Renal pelvis (tissue), 12 donors: ENCODE measurements at places on chromosomes 7 and 10. TPM values are rescaled to one million over a fixed set of nuclear protein-coding genes. Genes with fewer than 3 reads are reported as not detected.

- no peak for DNase-seq
These were observed 33.2 kb upstream of the NAMPT start for GRCh38 chr7:106317971-106318370.

DNA sequence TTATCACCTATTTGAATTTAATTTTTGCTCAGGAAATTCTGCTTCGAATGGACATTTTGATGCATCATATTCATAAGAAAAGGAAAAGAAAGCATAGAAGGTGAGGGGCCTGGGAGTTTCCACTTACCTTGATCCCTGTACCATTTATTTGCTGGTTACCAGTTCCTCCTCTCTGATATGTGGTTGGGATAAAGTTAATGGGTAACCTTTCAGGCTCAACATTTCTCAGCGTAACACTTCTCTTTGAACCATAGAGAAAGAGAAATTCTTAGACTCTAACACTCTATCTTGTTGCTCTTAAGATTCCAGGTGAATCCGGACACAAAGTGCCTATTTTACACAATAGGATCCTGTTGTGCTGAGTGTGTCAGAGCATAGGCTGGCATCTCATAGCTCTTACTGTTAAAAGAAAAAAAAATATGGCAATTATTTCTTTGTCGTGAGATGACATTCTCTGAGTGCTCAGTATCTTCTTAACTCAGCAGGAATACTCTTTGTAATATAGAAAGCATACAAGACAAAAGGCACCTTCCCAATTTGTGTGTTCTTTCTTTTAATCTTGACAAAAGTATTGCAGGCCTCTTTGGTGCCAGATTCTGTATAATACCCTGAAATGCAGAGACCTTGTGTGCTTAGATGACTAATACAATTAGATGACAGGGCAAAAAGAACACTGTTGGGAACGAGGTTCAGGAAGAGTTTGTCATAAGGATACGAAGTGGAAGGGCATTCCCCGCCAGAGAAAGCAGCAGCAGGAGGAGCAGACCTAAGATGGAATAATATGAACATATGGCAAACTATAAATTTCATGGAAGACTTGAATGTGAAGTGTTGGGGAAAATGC, 689.6 kb downstream of the NRG3 start:
- DNase-seq = no peak

Gene PGAM1
- 164 TPM for polyA plus RNA-seq

Gene BTBD16
- 0.37 TPM for polyA plus RNA-seq

Gene FOXL3
- polyA plus RNA-seq = not detected

DNA sequence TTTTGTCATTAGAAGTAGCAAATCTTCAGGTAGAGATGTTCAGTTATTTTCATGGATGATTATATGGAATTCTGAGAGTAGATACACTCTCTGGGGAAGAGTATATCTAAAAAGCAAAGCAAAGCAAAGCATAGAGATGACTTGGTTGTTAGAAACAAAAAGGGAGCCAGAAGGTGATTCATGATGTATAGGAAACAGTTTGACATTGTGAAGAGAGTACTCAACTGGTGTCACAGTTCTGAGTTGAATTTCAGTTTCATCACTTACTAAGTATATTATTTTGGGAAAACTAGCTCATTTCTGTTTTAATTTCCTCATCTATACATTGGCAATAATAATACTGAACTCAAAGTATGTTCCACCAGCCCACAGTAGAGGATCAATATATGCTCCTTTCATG, 86.8 kb downstream of the SEMA3C start:
- no peak for DNase-seq

GRCh38 chr10:11003679-11004078, 14.0 kb upstream of the CELF2 start:
- no peak for DNase-seq

Gene CTNNA3
- 4.2 TPM for polyA plus RNA-seq
